HepG2 (cell line): ENCODE measurements at places on chromosomes 3 and 15. TPM values are rescaled to one million over a fixed set of nuclear protein-coding genes. Genes with fewer than 3 reads are reported as not detected.

CFAP92 gene
- 0.45 and 0.46 TPM in 2 replicates for total RNA-seq

GMPPB gene
- total RNA-seq: 21.7 and 23.1 TPM in 2 replicates

GASK1A gene
- not detected in 2 replicates for total RNA-seq

OIP5 gene
- 38.0 and 39.1 TPM in 2 replicates for total RNA-seq

ATP13A4 gene
- total RNA-seq: 0.07 TPM in 1 of 2 replicates, not detected in the other

PXYLP1 gene
- 6.4 and 8.1 TPM in 2 replicates for total RNA-seq

CMTM7 gene
- total RNA-seq: 16.3 and 20.9 TPM in 2 replicates

GRCh38 chr3:49017229-49017970, 980 bp downstream of the DALRD3 start:
- peak overlapping the region; percentile 68 for H3K4me3 ChIP-seq
- peaks cover 23% of the 10 kb centered on the region for H3K4me1 ChIP-seq

- H3K36me3 ChIP-seq: no peaks in the 10 kb centered on the region
- H3K4me1 ChIP-seq: no peaks in the 10 kb centered on the region
- H3K27me3 ChIP-seq: no peaks in the 10 kb centered on the region; the same call in 1 of the 2 replicates
- H3K4me3 ChIP-seq: no peak overlapping the region
Measured at GRCh38 chr3:35690271-35690670, 50.9 kb downstream of the ARPP21 start.

DNA sequence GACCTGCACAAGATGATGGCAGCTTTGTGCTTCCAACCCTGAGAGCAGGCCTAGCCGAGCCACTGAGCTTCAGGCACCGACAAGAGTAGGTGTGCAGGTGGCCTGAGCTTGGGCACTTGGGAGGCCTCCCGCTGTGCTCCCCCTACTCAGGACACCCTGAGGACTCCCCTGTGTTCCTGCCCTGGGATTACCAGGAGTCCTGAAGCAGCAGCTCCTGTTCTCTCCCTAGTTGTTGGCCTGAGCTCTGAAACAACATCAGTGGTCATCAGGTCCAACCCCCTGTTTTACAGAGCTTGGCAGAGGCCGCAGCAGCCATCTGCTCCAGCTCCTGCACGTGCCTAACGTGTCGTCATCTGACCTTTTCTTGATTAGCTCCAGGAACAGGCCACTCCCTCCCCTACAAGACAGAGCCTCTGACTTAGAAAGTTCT, 8.0 kb upstream of the MESP2 start:
- DNase-seq: no peak
- no peaks in the 10 kb centered on the region for H3K36me3 ChIP-seq
- H3K4me3 ChIP-seq: no peak overlapping the region; the same call in 1 of the 2 replicates
- H3K27me3 ChIP-seq: no peaks in the 10 kb centered on the region
- no peak overlapping the region for H3K27ac ChIP-seq

DNA sequence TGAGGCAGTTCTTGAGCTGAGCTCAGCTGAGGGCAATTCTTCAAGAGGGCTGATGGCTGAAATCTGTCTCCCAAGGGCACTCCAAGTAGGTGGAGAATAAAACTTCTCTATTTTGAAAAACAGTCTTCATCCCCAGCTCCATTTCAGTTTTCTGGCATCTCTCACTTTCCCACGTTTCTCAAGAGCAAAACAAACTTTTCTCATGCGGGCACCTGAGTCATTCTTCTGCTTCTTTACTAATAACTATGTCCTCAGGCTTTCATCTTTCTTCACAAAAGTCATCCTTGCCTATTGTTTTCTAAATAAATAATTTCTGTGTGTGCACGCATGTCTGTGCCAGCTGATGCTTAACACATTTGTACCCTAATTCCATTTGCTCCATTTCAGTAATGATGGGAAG, 96.1 kb upstream of the NUDT16 start:
- 0 out of 2 replicates have a peak, but pooled peaks cover 4% of the 10 kb centered on the region for H3K4me1 ChIP-seq
- H3K27me3 ChIP-seq: no peaks in the 10 kb centered on the region; the same call in 1 of the 2 replicates
- H3K27ac ChIP-seq: no peak overlapping the region
- H3K36me3 ChIP-seq: no peaks in the 10 kb centered on the region
- DNase-seq: no peak

GRCh38 chr15:31081588-31082250, 19.8 kb downstream of the TRPM1 start:
- H3K36me3 ChIP-seq: no peaks in the 10 kb centered on the region
- no peak for DNase-seq
- H3K27ac ChIP-seq: no peak overlapping the region
- H3K4me1 ChIP-seq: peaks cover 49% of the 10 kb centered on the region
- no peaks in the 10 kb centered on the region; the same call in 1 of the 2 replicates for H3K27me3 ChIP-seq

DNA sequence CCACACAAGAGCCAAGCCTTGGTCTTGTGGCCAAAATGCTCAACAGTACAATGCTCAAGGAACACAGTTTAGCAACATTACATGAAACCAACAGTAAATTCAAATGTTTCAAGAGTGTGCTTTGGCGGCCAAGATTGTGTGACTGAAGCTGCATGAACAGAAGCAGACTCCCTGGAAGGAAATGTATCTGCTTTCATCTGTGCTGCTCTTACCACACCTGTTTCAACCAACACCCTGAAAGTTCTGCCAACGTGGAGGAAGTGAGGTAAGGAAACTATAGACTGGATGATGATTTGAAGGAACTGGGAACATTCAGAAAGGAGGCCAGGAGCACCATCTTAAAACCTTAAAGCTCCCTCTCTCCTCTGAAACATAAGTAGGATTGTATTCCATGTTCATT, 55.7 kb downstream of the MB21D2 start:
- no peaks in the 10 kb centered on the region for H3K36me3 ChIP-seq
- H3K4me3 ChIP-seq: no peak overlapping the region
- H3K27ac ChIP-seq: no peak overlapping the region
- no peaks in the 10 kb centered on the region for H3K27me3 ChIP-seq
- no peaks in the 10 kb centered on the region for H3K4me1 ChIP-seq

- no peaks in the 10 kb centered on the region; the same call in 1 of the 2 replicates for H3K27me3 ChIP-seq
- DNase-seq: no peak
- no peak overlapping the region for H3K4me3 ChIP-seq
- no peak overlapping the region for H3K27ac ChIP-seq
Measured at GRCh38 chr3:182479419-182480336, 313.6 kb upstream of the ATP11B start.

GRCh38 chr3:150147776-150148175, 177.1 kb upstream of the PFN2 start:
- no peaks in the 10 kb centered on the region for H3K4me1 ChIP-seq
- no peaks in the 10 kb centered on the region for H3K36me3 ChIP-seq
- DNase-seq: no peak
- no peak overlapping the region for H3K27ac ChIP-seq
- H3K27me3 ChIP-seq: no peaks in the 10 kb centered on the region; the same call in none of the 2 replicates

- DNase-seq: no peak
- no peaks in the 10 kb centered on the region for H3K27me3 ChIP-seq
- no peak overlapping the region for H3K4me3 ChIP-seq
- H3K36me3 ChIP-seq: no peaks in the 10 kb centered on the region
Measured at GRCh38 chr15:58535337-58535736, 103.5 kb downstream of the LIPC start.

GRCh38 chr15:25372298-25372697, 66.5 kb downstream of the UBE3A start:
- no peak overlapping the region for H3K27ac ChIP-seq
- no peak for DNase-seq
- peaks cover 17% of the 10 kb centered on the region for H3K4me1 ChIP-seq
- peaks cover 55% of the 10 kb centered on the region; the same call in 2 of the 3 replicates for H3K36me3 ChIP-seq
- no peak overlapping the region for H3K4me3 ChIP-seq
